HCEC 1CT (cell line): ENCODE measurements at places on chromosomes 16 and 17.

- no peak for DNase-seq
Observed at GRCh38 chr17:46732754-46733398, 85.6 kb downstream of the WNT3 start.

- DNase-seq = no peak
Observed at GRCh38 chr16:5438591-5438990, 341.0 kb upstream of the EEF2KMT start.

- no peak for DNase-seq
Observed at GRCh38 chr16:4609200-4610010, 5.3 kb downstream of the UBALD1 start.

GRCh38 chr17:79210638-79211037 lies 136.0 kb downstream of the ENGASE start:
- no peak for DNase-seq

DNA sequence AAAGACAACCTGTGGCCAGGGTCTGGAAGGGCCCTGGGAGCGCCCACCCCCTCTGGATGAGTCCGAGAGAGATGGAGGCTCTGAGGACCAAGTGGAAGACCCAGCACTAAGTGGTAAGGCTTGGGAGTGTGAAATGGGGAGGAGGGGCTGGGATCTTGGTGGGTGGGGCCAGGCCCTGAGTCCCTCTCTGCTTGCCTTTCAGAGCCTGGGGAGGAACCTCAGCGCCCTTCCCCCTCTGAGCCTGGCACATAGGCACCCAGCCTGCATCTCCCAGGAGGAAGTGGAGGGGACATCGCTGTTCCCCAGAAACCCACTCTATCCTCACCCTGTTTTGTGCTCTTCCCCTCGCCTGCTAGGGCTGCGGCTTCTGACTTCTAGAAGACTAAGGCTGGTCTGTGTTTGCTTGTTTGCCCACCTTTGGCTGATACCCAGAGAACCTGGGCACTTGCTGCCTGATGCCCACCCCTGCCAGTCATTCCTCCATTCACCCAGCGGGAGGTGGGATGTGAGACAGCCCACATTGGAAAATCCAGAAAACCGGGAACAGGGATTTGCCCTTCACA lies 1.2 kb upstream of the STARD3 start:
- DNase-seq = no peak

- no peak for DNase-seq
Observed at GRCh38 chr17:17950806-17951205, 21.4 kb downstream of the TOM1L2 start.

- no peak for DNase-seq
Observed at GRCh38 chr17:49498029-49498615, 3.0 kb downstream of the NGFR start.

GRCh38 chr17:36602924-36603384 lies 1.6 kb downstream of the MRM1 start:
- peak; percentile 58 for DNase-seq

DNA sequence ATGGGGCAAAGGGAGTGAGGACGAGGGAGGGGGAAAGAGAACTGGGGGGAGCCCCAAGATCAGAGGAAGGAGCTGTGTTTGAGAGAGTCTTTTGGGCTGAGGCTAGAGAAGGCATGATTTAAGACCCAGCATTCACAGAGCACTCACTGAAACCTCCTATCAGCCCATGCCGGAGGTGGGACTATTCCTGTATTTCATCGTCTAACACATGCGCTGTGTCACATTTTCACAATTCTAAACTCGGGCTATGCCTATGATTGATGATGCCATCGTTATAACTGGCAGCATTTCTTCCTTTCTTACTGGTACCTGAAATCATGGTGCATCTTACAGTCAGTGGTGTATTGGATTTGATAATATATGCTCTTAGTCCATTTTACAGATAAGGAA lies 3.5 kb downstream of the FAM171A2 start:
- DNase-seq = no peak

DNA sequence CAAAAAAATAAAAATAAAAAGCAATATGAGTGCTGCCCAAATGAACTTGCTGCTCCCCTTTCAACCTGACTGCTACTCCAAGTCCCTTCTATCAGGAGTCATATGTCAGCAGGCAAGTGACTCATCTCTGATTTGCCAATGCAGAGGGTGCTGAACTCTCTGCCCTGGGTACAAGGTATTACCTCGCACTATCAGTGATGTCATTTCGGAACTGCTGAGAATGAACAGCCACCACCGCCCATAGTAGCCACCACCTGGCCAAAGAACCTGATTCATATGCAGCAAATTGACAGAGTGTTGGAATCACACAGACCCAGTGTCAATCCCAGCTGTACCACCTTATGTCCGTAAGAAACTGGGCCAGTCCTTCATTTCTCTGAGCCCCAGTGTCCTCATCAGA lies 31.2 kb downstream of the LYRM9 start:
- no peak for DNase-seq

- DNase-seq = no peak
Observed at GRCh38 chr16:35823342-35823741, 2363.9 kb downstream of the TP53TG3F start.

- DNase-seq = no peak
Observed at GRCh38 chr17:39243155-39243554, 17.4 kb upstream of the STAC2 start.

DNA sequence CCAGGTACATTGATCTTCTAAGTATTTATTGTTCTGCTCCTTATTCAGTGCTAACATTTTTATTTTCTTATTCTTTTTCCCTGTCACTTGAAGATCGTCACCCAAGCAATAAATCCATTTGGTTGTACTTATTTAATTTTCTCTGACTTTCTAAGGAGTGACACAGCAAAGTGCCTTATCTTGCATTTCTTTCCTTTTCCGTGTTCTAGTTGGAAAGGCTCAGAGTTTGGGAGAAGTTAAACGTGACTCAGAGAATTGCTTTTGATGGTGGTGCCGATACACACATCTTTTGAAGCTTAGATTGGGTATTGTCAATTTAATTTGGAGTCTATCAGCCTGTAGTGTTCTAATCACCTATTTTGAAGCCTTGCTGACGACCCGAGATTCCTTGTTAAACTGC lies 72.0 kb downstream of the PITPNC1 start:
- no peak for DNase-seq

GRCh38 chr16:51163366-51163765 lies 12.3 kb upstream of the SALL1 start:
- DNase-seq = no peak

DNA sequence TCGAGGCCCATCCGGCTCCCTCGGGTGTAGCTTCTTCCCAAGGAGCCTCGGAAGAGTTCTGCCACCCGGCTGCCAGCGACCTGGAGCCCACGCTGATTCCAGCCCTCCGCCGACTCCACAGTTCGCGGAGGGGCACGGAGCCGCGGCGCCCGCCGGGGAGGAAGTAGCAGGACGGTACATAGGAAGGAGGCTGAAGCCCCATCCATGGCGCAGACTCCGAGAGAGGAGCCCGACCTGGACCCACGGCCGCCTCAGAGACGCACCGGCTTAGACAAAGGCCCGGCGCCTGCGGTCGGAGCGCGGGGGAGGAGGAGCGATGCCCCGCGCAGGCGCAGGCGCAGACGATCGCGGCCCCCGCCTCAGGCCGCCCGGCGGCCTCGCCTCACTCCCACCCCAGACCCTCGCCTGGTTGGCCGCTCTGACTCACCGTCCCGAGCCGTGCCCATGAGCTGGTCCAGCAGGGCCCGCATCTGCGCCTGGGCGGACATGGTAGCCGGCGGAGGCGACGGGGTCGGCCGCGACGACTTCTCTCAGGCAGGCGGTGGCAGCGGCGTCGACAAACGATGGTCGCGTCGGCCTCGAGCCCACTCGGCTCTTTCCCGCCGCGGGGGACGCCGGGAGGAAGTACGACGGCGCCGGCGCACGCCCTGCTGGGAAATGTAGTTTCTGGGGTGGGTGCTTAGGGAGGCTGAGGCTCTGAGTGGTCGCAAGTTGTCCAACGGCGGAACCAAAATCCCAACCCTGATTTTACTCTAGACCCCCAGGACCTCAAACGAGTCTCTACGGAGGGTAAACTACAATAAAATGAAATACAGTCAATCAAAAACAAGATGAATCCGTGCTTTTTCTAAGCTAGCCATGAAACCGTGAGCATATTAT lies at the start of gene LUC7L:
Gene LUC7L, minus strand, starts transcription at position 598 of the 879 bp plus-strand sequence. Its CDS starts 110 bp downstream, at position 488.
- DNase-seq = peak; percentile 81

DNA sequence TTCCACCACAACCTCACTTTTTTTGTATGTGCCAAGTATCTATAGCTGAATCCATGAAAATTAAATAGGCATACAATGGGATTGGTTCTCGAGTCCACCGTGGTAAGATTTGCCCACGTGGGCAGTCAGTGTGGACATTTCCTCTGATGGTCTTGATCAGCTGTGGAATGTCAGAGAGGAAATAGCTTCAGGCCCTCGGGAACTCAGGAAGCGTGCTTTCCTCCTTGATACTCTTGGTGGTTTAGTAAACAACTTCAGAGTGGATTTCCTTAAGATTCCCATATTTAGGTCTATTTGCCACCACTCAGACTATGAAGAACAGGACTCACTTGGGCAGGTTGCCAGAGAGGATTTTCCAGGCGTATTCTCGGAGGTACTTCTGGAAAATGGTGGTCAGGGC lies 152.5 kb downstream of the VPS53 start:
- no peak for DNase-seq

DNA sequence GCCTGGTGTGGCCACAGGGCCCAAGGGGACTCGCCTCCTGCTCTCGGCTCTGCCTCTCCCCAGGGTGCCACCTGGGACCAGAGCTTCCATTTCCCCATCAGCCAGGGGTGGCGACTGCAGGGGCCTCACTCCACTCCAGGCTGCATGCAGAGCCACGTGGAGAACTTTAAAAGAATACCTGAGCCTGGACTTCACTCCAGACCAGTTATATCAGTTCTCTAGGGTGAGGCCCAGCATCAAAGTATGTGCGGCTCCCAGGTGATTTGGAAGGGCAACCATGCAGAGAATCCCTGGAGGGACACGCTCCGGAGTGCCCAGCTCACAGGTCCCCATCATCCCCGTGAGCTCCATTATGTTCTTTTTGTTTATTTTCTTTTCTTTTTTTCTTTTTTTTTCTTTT lies 39.8 kb downstream of the KIAA0513 start:
- no peak for DNase-seq

DNA sequence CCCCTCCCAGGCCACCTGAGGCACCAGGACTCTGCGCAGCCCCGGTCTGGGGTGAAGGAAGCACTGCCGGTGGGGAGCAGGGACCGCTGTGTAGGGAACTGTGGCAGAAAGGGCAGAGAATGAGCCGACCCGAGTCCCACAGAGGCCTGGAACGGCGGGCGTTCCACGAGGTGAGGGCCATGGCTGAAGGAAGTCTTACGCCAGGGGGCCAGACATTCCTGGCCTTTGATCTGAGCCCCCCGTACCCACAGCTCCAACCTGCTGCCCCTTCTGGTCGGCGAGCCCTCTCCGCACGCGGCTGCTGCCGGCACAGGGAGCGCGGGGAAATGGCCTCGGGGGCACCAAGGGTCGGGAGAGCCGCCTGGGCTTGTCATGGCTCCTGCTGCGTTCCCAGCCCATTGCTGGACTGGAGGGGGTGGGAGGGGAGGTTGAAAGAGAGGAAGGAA lies 1.4 kb upstream of the WNT3 start:
- no peak for DNase-seq

GRCh38 chr17:14505606-14506005 lies 204.7 kb downstream of the HS3ST3B1 start:
- DNase-seq = no peak

- DNase-seq = no peak
Observed at GRCh38 chr17:69969897-69970296, 105.1 kb upstream of the KCNJ16 start.

- no peak for DNase-seq
Observed at GRCh38 chr17:38910325-38910724, 15.1 kb upstream of the LASP1NB start.

DNA sequence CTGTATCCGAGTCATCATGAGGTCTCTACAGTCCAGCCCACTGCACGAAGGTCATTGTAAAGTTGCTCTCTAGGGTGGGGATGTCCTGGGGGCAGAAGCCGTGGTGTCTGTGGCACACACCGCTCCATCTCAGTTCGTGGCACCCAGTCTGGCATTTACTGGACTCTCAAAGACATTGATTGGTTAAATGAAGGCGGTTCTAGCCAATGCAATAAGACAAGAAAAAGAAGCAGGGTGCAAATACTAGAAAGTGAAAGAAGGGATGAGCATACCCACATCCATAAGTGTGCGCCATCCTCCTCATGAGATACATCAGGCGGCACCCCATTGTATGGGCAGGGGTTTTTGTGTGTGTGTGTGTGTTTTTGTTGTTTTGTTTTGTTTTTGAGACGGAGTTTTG lies 10.7 kb upstream of the ATP2A3 start:
- no peak for DNase-seq

GRCh38 chr16:48057048-48057447 lies 98.7 kb downstream of the ABCC12 start:
- no peak for DNase-seq

- no peak for DNase-seq
Observed at GRCh38 chr16:2814551-2815298, 2.3 kb upstream of the PRSS21 start.

- no peak for DNase-seq
Observed at GRCh38 chr17:8806253-8806925, 7.2 kb upstream of the MFSD6L start.

GRCh38 chr16:60905811-60906210 lies 1130.4 kb downstream of the CDH8 start:
- DNase-seq = no peak

DNA sequence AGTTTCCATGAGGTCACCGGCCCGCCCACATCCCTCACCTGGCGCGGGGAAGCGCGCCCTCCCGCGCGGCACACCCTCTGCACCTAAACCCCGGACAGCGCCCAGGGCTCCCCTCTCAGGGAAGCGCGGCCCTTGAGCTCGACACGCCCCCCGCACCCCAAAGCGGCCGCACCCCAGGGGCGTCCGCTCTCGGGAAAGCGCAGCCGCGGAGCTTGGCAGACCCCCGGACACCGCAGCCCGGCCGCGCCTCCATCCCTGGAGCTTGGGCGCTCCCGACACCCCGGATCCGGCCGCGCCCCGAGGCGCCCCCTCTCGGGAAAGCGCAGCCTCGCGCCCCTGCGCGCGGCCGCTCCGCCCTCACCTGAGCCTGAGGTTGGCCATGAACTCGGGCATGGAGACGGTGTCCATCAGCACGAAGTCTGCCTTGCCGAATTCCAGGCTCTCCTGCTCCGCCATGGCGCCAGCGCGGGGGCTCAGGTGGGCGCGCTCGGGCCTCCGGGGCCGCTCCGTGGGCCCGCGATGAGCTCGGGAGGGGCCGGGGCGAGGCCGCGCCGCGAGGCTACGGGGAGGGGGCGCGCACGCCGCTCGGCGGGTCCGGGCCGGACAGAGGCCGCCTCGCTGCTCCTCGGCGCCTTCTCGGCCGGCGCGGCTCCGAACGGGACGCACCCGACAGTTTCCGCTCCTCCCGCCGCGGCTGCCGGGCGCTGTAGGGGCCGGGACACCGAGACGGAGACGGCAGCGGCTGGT lies at the start of gene MYO1D:
Gene MYO1D, minus strand, starts transcription at position 708 of the 747 bp plus-strand sequence. Its CDS starts 252 bp downstream, at position 456.
- DNase-seq = no peak

- DNase-seq = peak; percentile 46
Observed at GRCh38 chr17:44911133-44912001, 3.9 kb downstream of the GFAP start.
